ENCODE measurements at places on chromosomes 12 and 14. TPM values are rescaled to one million over a fixed set of nuclear protein-coding genes. Genes with fewer than 3 reads are reported as not detected.

The GRIP1 gene
- not detected for polyA plus RNA-seq

DNA sequence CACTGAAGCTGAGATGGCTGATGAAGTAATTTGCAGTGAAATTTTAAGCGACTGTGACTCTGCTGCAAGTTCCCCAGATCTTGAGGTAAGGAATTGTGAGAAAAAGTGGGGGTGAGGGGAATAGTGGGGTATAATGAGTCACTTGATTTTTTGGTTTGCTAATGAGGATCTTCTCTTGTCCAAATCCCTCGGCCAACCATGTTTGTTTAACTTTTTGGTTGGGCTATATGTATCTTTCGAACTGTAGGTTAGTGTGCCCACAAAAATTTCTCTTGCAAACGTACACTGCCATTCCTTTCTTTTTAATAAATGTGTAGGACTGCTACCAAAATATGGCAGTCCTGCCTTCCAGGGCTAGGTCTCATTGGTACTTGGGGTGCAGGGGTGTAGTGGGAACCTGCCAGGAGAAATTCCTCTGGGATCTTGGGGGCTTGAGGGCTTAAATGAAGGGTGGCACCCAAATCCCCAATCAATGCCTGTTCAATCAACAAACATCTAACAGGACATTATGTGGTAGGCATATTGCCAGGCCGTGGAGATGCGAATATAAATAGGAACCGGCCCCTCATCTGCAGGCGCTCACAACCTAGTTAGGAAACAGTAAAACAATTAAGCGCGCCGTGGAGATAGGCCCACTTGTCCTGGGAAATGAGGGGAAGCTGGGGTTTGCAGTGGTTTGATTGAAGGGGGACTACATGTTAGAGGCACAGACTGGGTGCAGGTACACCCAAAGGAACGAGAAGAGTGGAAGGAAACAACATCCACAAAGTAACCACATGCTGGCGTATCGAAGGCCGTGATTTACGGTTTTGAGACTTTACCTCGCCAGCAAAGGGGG, 1.3 kb upstream of the PABPN1 start:
- DNase-seq, result no peak

DNA sequence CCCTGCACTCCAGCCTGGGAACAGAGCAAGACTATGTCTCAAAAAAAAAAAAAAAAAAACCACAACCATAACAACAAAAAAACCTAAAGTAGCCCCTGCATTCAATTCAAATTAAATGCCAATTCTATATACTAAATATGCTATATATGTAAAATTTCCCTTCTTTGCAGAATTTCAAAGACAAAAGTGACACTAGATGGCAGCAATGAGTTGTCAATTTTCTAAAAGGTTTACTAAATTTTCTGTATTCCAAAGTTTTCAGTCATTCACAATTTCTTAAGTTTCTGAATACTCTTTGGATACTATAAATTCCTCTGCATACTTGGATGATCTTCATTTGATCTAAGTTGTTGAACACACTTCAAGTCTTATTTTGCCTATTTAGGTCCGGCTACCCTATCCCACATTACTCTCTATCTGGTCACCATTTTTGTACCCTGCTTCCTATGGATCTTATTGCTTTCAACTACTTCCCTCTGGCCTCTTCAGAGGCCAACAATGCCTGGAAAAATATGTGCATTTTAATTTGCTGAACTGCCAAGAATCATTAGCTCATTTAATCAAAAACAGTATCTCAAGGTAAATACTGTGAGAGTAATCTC, 27.9 kb downstream of the HNRNPC start:
- peak; percentile 11 for DNase-seq

DNA sequence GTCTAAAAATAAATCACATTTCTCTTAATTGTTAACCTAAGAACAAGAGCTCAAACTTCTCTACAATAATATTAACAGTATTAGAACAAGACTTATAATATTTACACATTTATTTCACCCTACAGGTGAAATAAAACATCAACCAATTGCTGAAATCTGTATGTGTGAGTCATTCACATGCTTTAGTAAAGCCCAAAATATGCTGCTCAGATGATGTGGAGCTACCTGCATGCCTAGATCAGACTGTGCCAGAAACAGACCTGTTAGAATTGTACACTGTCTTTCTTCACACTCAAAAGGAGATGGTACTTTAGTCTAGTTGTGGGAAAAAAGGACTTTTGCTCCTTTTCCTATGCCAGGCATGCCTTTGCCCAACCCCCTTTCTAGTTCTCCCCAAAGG, 54.7 kb downstream of the RPS6KA5 start:
- no peak for DNase-seq

GRCh38 chr14:77097006-77097699, 905 bp upstream of the CIPC start:
- DNase-seq, result no peak

DNA sequence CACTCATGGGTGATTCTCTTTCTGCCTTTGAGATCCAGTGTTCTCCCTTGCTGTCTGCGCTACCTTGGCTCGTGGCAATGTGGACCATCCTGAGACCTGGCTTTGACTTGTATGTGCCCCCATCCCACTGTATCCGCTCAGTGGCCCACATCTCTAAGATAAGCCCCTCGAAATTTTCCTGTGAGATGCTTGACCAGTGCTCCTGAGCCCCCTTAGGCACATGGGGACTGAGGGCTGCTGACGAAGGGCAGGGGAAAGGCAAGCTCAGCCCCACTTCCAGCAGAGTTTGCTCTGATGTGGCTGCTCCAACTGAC, 1.5 kb upstream of the NINJ2 start:
- no peak for DNase-seq

DNA sequence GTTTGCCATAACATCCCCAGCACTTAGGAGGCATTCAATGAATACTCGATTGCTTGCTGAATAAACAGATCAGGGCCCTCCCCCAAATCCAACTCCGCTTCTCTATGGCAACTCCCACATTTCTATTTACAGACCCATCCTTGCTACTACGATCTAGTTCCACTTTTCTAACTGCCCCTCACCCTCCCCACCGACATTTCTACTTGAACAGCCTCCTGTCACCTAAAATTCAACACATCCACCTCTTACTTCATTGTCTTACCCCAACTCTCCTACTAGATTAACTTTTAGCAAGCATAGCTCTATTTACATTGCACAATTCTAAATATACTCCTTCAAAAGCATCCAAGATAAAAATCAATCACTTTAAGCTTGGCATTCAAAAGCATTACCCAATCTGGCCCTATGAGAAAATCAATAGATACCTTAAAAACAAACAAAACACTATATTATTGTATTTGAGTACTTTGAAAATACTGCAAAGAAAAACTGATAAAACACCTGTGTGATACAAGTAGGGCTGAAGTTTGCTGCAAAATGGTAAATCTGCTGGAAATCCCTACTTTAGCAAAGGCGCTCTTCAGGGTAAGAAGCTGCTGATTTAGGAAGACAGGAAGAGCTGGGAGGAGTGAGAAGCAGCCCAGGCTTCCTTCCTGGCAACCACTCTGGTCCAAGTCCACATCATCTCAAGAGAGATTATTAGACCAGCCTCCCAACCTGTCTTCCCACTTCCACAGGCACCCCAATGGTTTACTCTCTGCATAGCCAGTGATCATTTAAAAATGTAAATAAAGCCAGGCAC, 96.4 kb downstream of the HECTD4 start:
- no peak for DNase-seq

All from AG04450 (cell line).